ENCODE measurements at places on chromosomes 6 and 20. TPM values are rescaled to one million over a fixed set of nuclear protein-coding genes. Genes with fewer than 3 reads are reported as not detected.
A peak's percentile ranks its signal among the peaks of the same experiment; 100 is the strongest.

DNA sequence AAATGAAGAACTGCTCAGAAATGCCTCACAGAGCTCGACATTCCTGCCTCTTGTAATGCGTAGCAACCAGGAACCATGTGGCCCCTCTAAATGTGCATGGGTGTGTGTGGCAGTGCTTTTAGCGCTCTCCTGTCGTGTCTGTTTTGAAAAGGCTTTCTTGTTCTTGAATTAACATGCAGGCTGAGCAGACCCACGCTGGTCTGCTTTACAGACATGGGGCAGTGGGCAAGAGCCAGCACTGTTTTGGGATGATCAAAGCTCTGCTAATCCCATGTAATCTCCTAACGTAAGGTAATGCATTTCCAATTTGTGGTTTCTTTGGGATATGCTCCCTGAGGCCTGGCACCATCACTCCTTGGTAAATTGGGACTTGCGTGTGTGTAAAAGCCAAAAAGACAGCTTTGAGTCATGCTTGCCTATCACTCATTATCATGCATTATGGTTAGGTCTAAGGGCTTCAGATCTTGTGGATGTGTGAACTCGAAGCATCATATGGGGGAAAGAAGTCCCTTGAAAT, 11.8 kb downstream of the RIPOR2 start:
- no peak for DNase-seq

Gene GLP1R
- 1.1 TPM for polyA plus RNA-seq

Gene SPTLC3
- 16.5 TPM for polyA plus RNA-seq

DNA sequence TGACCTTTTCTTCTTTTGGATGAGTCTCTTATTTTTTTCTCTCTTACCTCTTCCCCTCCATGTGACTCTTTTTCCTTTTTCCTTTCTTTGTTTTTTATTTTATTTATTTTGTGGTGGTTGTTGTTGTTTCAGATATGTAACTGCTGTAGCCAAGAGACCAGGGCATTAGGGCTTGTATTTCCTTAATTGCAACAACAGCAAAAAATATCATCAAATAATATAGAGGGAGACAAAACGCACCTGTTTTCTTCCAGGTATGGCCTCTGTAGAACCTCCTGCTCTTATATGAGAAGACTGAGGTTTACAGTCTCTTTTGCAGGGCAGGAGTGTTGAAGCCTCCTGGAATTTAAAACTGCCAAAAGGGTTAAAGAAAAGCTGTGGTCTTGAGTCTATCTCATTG, 149.3 kb downstream of the SYNDIG1 start:
- no peak for DNase-seq

Gene AURKA
- polyA plus RNA-seq: 13.5 TPM

Gene ZNF341
- polyA plus RNA-seq: 3.3 TPM

DNA sequence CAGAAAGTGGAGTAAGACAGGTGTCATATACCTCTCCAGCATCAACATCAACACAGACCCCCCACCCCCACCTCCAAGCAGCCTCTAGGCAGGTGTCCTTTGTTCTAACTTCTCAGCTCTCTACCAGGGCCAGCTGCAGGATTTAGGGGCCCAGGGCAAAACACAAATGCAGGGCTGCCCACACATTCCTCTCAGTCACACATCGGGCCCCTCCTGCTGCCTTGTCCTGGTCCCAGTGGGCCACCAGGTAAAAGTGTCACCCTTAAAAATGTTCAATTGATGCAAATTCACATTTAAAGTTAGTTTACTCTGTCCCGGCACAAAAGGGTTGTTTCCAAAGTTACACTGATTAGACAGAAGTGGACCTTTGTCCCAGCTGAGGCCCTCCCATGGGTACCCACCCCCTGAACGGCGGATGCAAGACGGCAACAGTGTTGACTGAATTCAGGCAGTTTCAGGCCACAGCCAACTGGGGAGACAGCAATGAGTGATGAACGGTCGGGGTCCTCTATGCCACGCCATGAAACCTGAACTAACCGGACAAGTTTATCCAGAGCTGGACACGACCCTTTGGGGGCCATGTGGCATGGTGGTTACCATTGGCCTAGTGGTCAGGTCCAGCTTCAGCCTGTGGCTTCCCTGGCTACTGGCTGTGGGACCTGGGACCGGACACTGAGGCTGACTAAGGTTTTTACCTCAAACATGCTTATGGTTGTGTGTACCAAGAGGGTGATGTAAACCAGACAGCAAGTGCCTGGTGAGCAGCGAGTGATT, 52.2 kb upstream of the UNC93A start:
- DNase-seq: no peak

Gene TPMT
- polyA plus RNA-seq: 25.4 TPM

Gene PNLDC1
- polyA plus RNA-seq: 0.14 TPM

- no peak for DNase-seq
Measured at GRCh38 chr6:147738516-147739162, 230.1 kb downstream of the SAMD5 start.

DNA sequence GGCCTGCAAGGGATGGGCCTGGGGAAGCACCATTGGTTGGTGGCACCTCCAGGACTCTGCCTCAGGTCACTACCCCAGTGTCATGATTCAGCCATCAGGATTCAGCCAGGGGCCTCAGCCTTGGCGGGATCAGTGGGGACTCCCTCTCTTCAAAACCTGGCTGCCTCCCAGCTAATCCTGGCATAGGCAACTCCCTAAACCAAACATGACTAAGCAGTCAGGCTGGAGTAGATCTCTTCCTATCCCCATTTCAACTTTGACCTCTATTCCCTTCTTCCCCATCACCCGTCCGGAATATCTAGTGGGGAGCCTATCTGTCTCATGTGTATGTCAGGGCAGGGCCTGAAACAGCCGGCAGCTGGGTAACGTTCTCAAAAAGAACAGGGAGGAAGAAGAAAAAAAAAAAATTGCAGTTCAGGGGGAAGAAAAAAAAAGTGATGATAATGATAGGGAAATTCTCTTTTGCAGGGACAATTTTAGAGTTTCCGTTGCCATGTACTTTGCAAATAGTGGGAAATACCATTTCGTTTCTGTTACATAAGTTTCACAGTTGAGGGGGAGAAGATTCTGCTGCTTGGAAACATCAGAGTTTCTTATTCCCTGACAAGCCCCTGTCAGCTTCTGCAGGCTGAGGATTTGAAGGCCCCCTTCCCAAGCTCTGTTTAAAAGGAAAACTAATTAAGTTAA, 4.1 kb upstream of the PREX1 start:
- no peak for DNase-seq

- no peak for DNase-seq
Measured at GRCh38 chr20:54054516-54054915, 15.9 kb downstream of the BCAS1 start.

Gene GJA10
- not detected for polyA plus RNA-seq

- DNase-seq: no peak
Measured at GRCh38 chr20:22920898-22921297, 114.2 kb upstream of the SSTR4 start.

- DNase-seq: no peak
Measured at GRCh38 chr6:37820718-37821079, 1.2 kb downstream of the ZFAND3 start.

DNA sequence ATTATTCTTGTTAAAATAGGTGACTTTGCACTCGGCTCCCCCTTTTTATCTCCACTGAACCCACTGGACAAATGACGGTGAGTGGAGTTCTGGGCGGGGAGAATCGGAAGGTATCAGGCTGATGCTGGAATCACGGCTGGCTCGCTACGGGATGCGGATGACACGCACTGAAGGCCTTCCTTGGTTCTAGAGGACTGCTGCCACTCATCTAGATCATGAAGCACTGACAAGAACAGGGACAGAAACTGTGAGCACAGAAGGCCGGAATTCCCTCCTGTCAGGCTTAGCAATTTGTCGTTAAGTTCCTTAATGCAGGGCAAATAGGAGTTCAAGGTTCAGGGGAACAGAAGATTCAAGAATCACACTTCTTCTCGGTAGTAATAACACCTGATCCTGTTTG, 89.9 kb upstream of the MPC1 start:
- no peak for DNase-seq

Gene FRS3
- polyA plus RNA-seq: 7.8 TPM

DNA sequence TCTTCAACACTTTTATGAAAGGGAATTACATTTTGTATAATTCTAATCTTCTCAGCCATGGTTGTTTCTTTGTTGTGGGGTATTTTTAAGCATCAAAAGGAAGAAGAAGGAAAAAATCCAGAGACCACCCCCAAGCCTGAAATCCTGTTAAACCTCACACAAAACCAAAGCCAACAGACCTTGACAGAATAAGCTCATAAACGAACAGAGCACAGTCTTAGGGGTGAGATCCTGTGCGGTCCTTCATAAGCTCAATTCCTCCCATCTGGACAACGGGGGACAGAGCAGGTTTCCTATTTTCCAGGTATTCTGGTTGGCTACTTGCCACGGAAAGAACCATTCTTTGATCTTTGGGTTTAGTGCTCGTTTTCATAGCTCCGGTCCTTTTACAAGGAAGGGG, 151.3 kb upstream of the SULF2 start:
- no peak for DNase-seq

GRCh38 chr20:13817342-13817741, 32.5 kb downstream of the NDUFAF5 start:
- no peak for DNase-seq

DNA sequence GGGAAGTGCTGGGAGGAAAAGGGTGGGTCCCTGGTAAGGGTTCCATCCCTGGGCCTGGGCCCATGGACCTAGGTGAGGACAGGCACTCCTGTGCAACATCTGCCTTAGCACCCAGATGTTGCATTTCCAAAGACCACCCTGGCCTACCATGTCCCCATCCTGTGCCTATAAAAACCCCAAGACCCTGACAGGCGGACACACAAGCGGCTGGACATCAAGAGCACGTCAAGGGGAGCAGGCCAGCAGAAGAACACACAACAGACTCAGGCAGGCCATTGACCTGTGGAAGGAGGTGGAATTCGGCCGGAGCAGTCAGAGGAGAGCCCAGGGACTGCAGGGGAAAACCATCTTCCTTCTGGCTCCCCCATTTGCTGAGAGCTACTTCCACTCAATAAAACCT, 937.8 kb upstream of the MANEA start:
- no peak for DNase-seq

Gene SIGLEC1
- polyA plus RNA-seq: 1.4 TPM

DNA sequence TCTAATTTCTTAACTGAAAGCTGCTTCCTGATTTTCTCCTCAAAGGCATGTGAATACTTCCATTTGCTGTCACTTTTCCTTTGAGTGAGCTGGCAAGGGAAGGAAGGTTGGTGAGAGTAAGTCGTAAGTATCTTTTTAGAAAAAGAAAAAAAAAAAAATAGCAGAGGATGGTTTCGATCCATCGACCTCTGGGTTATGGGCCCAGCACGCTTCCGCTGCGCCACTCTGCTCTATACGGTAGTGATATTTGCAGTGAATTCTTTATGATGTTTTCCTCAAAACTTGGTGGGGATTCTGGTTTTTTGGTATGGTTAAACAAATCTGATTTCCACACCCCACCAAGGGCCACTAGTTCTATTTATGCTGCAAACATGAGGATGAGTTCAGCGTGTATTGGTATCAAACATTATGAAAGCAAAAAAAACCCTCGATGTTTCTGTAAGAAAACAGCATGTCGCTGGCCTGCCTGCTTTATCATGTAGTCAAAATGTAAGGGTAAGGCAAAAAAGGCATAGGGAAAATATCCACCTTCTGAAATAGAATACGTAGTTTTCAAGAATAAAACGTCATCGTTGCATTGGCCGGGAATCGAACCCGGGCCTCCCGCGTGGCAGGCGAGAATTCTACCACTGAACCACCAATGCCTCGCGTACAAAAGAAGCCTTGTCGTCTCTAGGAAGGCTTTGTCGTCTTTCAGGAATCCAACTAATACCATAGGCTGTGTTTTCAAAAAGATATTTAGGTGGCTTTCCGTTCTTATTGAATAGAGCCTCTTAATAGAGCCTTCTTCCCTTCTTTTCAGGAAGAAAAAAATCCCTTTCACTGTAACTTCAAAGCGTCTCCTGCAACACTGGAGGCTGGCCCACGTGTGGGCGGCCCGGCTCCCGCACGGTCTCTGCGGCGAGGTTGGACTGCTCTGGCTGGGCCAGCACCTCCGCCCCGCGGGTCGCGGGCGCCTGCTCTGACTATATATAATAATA, 9.6 kb downstream of the OR2B2 start:
- peak; percentile 85 for DNase-seq

Gene SLC52A3
- 3.3 TPM for polyA plus RNA-seq

Gene MARCKS
- 230 TPM for polyA plus RNA-seq

Gene FHL5
- polyA plus RNA-seq: 0.13 TPM

DNA sequence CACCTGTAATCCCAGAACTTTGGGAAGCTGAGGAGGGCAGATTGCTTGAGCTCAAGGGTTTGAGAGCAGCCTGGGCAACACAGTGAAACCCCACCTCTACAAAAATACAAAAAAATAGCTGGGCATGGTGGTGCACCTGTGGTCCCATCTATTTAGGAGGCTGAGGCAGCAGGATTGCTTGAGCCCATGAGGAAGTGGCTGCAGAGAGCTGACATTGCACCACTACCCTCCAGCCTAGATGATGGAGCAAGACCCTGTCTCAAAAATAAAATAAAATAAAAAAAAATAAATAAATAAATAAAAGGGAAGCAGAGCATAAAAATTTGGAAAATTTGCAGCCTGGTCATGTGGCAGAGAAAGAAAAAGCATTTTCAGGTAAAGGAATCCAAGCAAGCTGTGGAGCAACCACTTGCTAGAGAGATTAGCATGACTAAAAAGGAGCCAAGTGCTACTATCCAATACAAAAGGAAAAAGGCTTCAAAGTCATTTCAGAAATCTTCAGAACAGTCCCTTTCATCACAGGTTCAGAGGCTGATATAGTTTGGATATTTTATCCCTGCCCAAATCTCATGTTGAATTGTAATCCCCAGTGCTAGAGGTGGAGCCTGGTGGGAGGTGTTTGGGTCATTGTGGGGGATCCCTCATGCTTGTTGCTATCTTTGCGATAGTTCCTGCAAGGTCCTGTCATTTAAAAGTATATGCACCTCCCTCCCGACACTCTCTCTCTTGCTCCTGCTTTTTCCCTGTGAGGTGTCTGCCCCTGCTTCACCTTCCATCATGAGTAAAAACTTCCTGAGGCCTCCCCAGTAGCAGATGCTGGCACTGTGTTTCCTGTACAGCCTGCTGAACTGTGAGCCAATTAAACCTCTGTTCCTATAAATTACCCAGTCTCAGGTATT, 11.2 kb upstream of the TTK start:
- DNase-seq: no peak

Gene AGPAT1
- 109 TPM for polyA plus RNA-seq

Gene ABHD16A
- 52.4 TPM for polyA plus RNA-seq

- no peak for DNase-seq
Measured at GRCh38 chr6:43767553-43768505, 2.2 kb upstream of the VEGFA start.

GRCh38 chr6:136228814-136229213, 21.3 kb downstream of the MTFR2 start:
- no peak for DNase-seq

Gene BAK1
- polyA plus RNA-seq: 21.7 TPM

GRCh38 chr6:105121981-105122380, 57.8 kb downstream of the POPDC3 start:
- no peak for DNase-seq

GRCh38 chr6:139973669-139974344, 599.4 kb upstream of the CITED2 start:
- no peak for DNase-seq

GRCh38 chr20:46027245-46027853, 1.7 kb upstream of the SLC12A5 start:
- DNase-seq: no peak
